ENCODE measurements at places on chromosomes 1 and 21. TPM values are rescaled to one million over a fixed set of nuclear protein-coding genes. Genes with fewer than 3 reads are reported as not detected.

The KCNT2 gene
- total RNA-seq, result 3.7 TPM

The CFAP74 gene
- 6.6 TPM for total RNA-seq

The NRDC gene
- 115 TPM for total RNA-seq

DNA sequence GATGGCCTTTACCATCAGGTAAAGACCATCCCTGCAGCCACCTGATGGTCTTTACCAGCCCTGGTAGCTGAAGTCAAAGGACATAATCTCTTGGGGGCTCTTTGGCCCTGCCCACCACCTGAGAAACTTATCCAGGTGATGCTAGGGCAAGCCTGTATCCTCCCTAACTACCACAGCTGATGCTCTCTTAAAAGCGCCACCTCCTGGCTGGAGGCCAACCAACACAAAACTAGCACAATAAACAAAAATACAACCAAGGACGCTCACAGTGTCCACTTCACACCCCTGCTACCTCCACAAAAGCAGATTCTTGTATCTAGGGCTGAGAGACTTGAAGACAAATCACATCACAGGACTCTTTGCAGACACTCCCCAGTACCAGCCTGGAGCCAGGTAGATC lies 357.1 kb upstream of the POU3F1 start:
- no peaks in the 10 kb centered on the region for H3K27me3 ChIP-seq
- no peaks in the 10 kb centered on the region for H3K4me1 ChIP-seq
- H3K36me3 ChIP-seq, result no peaks in the 10 kb centered on the region

- peaks cover 79% of the 10 kb centered on the region for H3K36me3 ChIP-seq
- DNase-seq, result no peak
- peaks cover 87% of the 10 kb centered on the region for H3K4me1 ChIP-seq
- H3K27me3 ChIP-seq, result no peaks in the 10 kb centered on the region
- peak overlapping the region; percentile 76 for H3K27ac ChIP-seq
- H3K4me3 ChIP-seq, result no peak overlapping the region
Measured at GRCh38 chr21:38821959-38822682, 16.4 kb downstream of the ETS2 start.

- H3K27me3 ChIP-seq, result no peaks in the 10 kb centered on the region
- no peaks in the 10 kb centered on the region for H3K4me1 ChIP-seq
- no peak overlapping the region for H3K27ac ChIP-seq
- no peak for DNase-seq
- H3K36me3 ChIP-seq, result no peaks in the 10 kb centered on the region
Measured at GRCh38 chr21:14040386-14040785, 170.4 kb downstream of the LIPI start.

GRCh38 chr1:35556484-35557117 lies 602 bp downstream of the KIAA0319L start:
- peaks cover 52% of the 10 kb centered on the region for H3K4me1 ChIP-seq
- peaks cover 23% of the 10 kb centered on the region for H3K36me3 ChIP-seq
- H3K4me3 ChIP-seq, result peak overlapping the region; percentile 85

DNA sequence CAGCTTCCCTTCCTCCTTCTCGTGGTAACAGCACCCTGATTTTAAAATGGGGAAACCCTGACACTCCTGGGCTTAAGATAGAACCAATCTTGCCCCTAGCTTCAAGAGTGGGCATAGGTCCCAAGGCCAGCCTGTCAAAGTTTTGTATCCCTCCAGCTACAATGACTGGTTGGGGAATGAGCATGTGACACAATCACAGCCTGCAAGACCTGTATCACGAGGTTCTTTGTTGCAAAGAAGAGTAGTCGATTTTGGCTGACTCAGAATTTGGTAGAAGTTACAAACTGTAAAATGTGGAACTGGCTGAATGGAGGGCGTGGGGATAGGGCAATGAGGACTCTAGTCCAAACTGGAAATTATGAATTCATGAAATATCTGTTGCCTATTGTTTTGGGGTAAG lies 18.7 kb downstream of the CTSK start:
- peak; percentile 54 for DNase-seq
- H3K36me3 ChIP-seq, result no peaks in the 10 kb centered on the region
- H3K27me3 ChIP-seq, result no peaks in the 10 kb centered on the region
- H3K4me1 ChIP-seq, result peaks cover 30% of the 10 kb centered on the region
- no peak overlapping the region for H3K4me3 ChIP-seq
- H3K27ac ChIP-seq, result no peak overlapping the region

- no peak for DNase-seq
- H3K36me3 ChIP-seq, result peaks cover 28% of the 10 kb centered on the region
- H3K4me3 ChIP-seq, result no peak overlapping the region
- no peak overlapping the region for H3K27ac ChIP-seq
Measured at GRCh38 chr1:77824079-77824478, 44.6 kb downstream of the MIGA1 start.

DNA sequence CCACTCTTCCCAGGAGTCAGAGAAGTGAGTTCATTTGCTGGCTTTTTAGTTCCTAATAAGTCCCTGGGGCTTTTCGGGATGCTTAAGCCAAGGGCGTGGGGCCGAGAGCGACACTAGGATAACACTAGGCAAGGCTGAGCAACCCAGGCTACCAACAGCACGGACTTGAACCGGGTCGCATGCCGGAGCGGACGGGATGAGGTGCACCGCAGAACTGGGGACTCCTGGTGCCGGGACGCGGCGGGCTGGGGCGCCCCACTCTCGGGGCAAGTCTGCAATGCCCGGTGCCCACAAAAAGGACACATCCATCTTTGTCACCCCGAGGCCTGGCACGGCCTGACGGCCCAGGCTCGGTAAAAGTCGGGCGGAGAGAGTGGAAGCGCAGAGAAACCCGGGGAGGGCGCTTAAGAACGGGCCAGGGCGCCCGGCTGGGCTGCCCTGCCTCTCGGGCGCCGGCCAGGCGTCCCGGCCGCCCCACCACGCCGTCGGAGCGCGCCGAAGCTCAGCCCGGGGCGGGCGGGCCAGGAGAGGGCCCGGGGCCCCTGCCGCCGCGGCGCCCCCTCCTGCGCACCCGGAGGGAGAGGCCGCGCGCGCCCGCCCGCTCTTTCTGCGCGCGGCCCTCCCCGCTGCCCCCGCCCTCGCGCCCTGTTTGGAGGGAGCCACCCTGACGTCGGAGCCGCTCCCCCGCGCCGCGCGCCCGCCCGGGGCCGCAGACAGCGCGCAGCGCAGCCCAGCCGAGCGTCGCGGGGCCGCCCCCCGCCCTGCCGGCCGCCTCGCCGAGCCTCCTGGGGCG lies at the start of gene NBL1:
Gene NBL1, plus strand, starts transcription at position 710 of the 793 bp plus-strand sequence. CDS start 10,720 bp downstream, outside the sequence.
- peak within 1 kb of the TSS; percentile 67 for H3K4me3 ChIP-seq
- DNase-seq, result no peak
- H3K4me1 ChIP-seq, result peaks cover 37% of the 10 kb centered on the region

DNA sequence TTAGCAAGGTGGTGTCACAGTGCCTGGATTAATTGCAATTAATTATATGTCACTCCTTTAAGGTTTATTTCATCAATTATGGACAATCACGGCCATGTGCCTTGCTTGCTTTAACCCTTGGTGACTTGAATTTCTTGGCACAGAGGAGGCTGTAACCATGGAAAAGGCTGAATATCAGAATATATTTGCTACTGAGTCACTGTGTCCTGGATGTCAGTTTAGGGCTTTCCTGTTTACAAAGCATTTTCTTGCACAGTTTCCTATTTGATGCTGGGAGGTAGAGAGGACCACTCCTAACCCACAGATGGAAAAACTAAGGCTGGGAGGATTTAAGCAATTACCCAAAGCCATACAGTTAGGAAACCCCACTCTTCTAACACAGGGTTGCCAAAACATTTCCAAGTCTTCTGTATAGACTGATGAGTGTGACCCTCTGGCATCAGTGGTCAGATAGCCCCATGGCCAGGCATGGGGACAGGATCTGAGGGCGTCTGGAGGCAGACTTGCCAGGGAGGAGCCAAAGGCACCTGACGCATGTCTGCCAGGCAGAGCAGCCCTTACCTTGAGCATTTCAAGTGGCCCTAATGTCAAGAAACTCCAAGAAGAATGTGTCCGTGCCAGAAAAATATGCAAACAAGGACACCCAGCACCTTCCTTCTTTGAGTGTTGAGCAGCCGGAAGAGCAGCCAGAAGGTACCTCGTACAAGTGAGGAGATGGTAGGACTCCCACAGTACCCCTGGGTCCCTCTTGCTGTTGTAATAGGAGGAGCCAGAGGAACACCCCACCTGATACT lies 34.4 kb downstream of the KCNN3 start:
- no peaks in the 10 kb centered on the region for H3K36me3 ChIP-seq
- no peak overlapping the region for H3K4me3 ChIP-seq
- H3K27me3 ChIP-seq, result no peaks in the 10 kb centered on the region
- peaks cover 67% of the 10 kb centered on the region for H3K4me1 ChIP-seq
- no peak overlapping the region for H3K27ac ChIP-seq

Measured in lower lobe of right lung (tissue), 2 donors.